ENCODE measurements at places on chromosomes 3 and 15. TPM values are rescaled to one million over a fixed set of nuclear protein-coding genes. Genes with fewer than 3 reads are reported as not detected.

C3orf52 gene
- 35.8 TPM for total RNA-seq

DNA sequence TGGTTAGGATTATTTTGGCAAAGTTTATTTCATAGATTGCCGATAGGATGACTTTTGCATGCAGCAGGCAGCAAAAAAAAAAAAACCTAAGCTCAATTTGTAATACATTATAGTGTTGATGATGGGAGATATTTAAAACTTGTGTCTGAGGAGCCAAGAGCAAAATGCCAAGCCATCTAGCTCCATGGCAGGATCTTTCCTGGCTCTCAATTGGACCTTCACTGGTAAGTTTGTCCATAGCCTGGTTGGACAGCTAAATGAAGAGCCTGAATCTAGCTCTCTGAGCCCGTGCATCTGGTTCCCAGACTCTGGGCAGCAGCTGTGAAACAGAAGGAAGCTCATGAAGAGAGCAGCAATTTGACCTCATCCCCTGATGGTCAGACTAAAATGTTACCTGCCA is 17.5 kb downstream of the STAC start:
- DNase-seq, result no peak

GRCh38 chr3:89698208-89698830 is 590.9 kb downstream of the EPHA3 start:
- DNase-seq, result no peak

GRCh38 chr3:5304789-5305683 is 117.5 kb downstream of the EDEM1 start:
- peak; percentile 33 for DNase-seq

AGBL1 gene
- 0.22 TPM for total RNA-seq

CCR9 gene
- 0.34 TPM for total RNA-seq

DNA sequence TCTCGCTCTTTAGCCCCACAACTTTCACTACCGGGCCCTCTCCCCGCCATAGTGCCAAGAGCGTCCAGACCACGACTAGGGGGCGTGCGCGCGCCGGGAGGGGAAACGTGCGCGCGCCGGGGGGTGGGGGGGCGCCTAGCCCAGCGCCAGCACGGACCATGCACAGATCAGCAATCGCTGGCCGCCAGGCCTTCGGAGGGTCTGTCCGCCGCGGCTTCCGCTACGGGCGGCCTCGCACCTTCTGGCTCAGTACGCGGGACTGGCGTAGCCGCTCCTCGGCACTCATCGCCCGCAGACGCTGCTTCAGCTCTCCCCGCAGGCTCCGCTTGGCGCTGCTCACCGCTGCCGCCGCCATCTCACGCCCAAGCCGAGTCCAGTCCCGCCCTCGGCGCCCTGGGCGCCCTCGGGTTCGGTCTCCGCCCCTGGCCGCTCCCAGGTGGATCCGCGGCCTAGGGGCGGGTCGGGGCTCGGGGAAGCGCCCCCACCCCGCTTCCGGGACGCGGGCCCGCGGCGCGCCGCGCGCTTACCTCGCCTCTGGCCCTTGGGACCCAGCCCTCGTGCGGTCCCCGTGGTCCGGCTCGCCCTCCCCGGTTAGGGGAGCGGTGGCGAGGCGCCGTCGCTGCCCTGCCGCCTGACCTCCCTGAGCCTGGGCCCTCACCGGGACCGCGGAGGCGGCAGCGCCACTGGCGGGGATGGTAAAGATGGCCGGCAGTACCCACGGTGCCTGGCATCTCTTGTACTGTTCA is at the start of gene MTHFS:
TSS of gene MTHFS (minus strand) at position 381 of the 746 bp plus-strand sequence. CDS start at position 355, 26 bp downstream.
- DNase-seq, result peak; percentile 79

CRABP1 gene
- 0.61 TPM for total RNA-seq

DNA sequence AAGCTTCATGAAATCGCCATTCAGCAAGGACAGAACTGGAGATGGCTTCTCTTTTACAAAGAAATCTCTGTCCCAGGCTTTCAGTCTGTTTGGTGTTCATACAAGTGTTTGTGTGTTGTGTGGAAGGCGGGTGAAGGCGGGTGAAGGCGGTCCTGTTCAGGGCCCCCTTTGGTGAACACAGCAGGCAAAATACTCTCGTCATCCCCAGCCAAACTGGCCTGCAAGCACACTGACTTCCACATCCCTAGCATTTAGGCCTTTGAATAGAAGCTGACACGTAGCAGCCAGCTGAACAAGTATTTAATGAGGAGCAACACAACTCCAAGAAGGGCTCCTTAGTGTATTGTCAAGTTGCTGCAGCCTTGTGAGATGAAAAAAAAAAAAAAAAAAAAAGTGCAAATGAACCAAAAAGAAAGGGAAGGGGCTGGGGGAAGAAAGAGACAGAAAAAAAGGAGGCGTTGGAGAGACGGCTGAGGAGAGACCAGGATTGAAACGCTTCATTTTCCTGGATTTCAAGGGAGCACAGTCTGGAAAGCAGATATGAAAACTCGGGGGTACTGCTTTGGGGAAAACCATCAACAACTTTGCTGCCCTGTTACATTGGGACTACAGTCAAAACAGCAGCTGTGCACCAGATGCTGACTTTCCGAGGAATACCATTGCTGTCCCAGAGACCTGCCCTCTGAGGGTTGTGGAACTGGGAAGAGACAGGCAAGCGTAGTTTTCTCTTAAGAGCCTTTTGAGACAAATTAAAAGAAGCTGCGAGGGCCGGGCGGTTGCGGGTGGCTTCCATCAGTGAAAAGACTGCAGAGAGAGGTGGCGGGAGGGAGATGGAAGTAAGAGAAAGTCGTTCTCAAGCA is 74.6 kb downstream of the TGFBR2 start:
- no peak for DNase-seq

NECTIN3 gene
- 47.3 TPM for total RNA-seq

RPS17 gene
- 981 TPM for total RNA-seq

FBLN2 gene
- total RNA-seq, result 20.7 TPM

GPR176 gene
- total RNA-seq, result 1.5 TPM

DNA sequence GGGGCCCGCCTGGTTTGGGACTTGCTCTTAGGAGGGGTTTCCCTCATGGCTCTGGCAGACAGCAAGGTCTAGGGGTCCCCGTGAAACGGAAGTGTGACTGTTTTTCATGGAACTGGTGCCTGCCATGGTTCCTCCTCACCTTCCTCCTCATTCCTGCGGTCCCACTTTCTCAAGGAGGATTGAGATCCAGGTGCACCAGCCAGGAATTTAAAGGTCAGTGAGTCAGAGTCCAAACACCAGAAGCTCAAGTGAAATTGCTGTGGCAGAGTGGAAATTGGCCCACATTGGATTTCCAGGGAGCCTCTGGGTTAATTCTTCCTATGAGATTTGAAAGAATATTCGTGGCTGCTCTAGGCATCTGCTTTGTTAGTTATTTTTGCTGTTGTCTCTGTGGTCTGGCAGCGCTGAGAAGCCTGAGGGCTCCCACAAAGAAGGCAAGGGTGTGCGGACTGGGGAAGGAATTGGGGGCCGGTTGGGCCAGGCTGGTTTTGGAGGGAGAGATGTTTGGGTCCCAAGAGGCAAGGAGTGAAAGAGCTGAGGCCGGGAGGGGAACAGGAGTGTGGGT is 60.4 kb upstream of the TNFAIP8L3 start:
- no peak for DNase-seq

CA12 gene
- 397 TPM for total RNA-seq

GRCh38 chr3:183790700-183791099 is 34.7 kb downstream of the MAP6D1 start:
- DNase-seq, result no peak

DNA sequence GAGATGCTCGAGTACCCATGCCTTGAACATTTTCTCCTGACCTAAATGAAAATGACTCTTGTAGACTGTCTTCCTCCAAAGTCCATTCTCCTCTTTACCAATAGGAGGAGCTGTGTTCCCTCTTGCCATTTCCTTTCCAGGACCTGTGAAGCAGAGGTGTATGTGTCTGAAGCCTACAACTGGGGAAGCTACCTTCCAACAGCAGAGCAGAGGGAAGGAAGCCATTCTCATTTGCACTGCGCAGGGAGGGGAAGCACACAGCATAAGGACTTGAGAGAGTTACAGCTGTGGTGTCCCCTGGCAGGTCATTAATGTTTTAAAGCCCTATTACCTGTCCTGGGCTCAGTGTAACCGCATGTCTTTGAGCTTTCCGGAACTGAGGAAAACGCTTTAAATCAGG is 38.7 kb downstream of the HSPBAP1 start:
- no peak for DNase-seq

DNA sequence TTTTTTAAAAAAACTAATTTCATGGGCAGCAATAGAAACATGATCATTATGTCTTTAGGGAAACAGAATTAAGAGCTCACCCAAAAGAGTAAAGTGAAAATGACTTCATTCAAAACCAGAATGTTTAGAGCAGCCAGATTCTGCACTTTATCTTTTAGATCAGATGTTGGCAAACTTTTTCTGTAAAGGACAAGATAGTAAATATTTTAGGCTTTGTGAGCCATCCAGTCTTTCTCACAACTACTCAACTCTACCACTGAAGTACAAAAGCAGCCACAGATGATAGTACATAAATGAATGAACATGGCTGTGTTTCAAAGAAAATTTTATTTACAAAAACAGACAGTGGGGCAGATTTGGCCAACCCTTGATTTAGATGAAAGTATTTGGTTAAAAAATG is 84.5 kb downstream of the SETD2 start:
- DNase-seq, result no peak
